ENCODE measurements at places on chromosomes 3 and 15.

- no peak for DNase-seq
Observed at GRCh38 chr15:26537663-26538062, 235.2 kb downstream of the GABRB3 start.

DNA sequence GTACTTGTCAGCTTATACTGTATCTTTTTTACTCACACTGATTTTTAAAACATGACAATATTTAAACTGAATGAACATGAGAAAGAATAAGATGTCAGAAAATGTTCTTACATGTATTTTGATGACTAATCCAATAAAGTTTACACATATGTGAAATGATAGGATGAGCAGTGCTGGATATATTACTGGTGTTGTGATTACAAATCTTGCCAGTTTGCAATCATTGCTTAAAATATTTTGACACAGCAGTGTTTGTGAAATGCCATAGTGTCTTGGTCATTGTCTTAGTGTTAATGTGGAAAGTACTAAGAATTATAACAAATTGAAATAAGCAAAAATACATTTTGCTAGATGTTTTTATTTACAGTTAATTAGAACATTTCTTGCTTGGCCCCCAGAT, 118.7 kb upstream of the MLF1 start:
- DNase-seq = no peak

- DNase-seq = no peak
Observed at GRCh38 chr15:76293361-76293760, 17.9 kb downstream of the ETFA start.

- no peak for DNase-seq
Observed at GRCh38 chr3:44628716-44629115, 3.9 kb downstream of the ZNF197 start.

DNA sequence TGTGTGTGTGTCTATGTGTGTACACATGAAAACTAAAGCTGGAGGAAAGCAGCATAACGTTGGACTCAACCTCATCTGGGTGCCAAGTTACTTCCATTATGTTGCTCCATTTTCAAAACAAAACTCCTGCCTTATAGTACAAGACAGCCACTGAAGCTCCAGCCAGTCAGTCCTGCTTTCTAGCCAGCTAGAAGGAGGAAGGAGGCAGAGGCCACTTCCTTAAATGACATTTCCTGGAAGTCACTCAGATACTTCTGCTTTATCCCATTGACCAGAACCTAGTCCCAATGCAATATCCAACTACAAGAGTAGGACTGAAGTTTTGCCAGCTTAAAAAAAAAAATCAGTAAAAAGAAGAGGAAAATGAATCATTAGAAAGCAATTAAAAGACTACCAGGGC, 31.7 kb downstream of the CADPS start:
- DNase-seq = no peak

Data from fibroblast of pulmonary artery (primary cell).